ELF-1 (cell line): ENCODE measurements at places on chromosomes 6 and 20.

GRCh38 chr6:105753620-105754211, 332.4 kb upstream of the PRDM1 start:
- no peak for DNase-seq

- no peak for DNase-seq
Observed at GRCh38 chr6:32462609-32463008, 22.9 kb downstream of the HLA-DRA start.

DNA sequence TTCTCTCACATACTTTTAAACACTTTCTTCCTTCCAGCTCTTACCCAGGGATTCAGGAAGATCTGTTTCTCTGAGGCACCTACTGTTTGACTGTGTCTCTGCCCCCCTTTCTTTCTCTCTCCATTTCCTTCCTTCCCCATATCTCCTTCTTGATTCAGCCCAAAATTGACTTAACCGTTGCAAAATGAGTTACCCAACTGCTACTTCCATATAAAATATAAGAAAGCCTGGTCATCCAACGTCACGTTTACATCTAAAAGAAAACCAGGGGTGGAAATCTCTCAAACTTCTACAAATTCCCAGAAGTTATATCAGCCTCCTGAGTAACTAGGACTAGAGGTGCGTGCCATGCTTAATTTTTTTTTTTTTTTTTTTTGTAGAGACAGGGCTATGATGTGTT, 95.2 kb upstream of the INSM1 start:
- DNase-seq: no peak

GRCh38 chr20:63017826-63018411, 11.2 kb upstream of the BHLHE23 start:
- DNase-seq: no peak

DNA sequence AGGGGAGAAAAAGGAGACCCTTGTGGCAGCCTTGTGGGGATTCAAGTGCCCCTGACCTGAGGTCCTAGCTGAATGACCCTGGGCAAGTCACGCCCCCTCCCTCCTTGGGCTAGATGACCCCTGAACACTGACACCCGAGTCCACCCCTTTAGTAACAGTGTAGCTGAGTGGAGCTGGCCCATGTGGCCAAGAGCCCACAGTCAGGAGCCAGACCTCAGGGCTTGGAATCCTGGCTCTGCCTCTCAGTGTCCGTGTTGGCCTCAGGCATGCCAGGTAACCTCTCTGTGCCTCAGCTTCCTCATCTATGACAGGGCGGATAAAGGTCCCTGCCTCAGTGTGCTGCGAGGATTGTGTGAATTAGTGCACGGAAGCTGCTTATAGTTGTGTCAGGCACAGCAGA, 14.3 kb downstream of the IP6K3 start:
- no peak for DNase-seq

GRCh38 chr6:82144852-82145340, 102.6 kb downstream of the IBTK start:
- DNase-seq: peak; percentile 8

DNA sequence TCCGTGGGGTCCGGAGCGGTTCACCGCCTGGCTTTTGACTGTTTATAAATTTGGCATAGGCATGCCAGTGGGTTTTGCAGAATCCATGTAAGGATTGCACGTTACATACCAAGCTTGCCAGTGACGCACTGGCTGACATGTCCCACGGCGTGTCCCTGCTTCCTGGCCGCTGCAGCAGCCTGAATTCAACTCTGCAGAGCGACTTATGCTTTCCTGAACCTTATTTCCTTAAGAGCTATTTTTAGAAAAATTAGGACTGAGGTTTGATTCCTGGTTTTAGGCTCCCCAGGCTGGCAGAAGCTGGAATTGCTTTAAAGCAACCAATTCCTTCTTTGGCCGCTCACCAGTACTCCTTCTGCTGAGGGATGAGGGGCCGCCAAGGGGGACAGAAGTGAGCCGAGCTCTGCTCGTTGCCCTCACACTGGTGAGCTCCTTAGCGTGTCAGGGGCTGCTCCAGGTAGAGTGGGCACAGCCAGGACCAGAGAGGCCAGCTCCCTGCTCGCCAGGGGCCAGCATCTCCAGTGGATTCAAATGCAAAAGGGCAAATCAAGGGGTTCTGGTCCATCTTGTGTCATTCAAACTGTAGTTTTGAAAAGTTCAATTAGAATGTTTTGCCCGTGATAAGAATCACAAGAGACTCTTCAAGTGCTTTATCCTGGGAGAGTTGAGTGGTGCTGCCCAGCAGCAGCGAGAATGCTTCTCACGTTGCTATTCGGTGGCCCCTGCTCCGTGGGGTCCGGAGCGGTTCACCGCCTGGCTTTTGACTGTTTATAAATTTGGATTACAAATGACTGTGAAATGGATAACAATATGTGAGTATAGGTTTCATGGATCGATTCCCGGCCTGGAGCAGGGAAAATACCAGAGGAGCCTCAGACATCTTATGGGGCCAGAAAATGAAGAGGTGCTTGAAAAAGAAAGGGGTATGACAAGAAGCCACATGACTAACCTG, 17.5 kb upstream of the IRF4 start:
- DNase-seq: no peak

DNA sequence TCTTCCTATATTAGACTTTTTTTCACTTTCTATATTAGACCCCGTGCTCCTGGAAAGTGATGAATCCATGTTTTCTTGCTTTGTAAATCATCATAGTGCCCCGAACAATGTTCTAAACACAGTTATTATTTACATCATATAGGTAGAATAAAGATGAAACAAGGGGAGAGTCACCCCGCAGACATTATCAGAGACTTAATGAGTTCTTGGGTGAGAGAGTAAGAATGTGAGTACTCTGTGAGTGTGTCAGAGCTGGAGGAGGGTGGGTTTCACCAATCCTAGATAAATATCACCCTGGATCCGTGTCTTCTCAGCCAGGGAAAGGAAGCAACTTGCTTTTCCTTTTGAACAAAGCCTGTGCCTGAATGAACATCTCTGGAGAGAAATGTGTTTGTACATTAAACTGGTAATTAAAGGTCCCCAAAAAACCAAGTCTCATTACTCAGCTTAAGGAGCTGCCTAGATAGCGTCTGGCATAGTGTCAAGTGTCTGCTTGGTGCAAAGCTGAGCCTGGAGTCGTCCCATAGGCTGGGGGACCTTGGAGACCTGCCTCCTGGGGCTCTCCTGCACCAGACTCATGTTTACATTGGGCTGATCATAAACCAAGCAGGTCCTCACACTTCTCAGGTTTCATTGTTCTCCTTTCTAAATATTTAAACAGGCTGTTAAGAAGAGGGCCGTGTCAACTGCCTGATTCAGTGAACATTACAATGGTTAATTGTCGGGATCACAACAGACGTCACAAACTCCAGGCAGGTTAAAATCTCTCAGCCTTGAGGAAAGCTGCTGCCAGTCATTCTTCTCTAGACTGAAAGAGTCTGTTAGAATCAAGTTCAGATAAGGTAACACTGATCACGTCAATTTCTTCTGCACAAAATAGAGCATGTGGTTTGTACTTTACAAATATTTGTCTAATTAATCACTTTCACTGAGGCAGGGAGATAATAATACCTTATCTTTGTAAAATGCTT, 179.7 kb upstream of the MYLIP start:
- peak; percentile 66 for DNase-seq

- DNase-seq: no peak
Observed at GRCh38 chr6:39979461-39980328, 45.4 kb upstream of the MOCS1 start.

DNA sequence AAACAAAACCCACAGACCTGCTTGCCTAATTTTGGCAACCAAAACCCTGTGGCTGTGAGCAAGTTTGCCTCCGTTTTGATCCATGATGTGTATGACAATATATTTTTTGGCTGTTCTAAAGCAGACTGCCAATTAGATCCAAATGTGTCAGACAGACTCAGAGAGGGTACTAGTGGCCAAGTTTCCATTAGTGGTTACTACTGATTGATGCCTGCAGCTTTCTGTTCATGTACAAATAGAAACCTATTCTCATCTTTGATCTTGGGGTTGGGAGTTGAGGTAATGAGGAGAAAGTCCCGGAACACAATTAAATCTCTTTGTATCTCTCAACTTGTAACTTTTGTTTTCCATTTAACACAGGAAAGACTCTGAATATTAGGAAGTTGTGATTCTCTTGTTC, 100.9 kb downstream of the RNF144B start:
- no peak for DNase-seq

GRCh38 chr6:170096191-170096802, 194.6 kb downstream of the DLL1 start:
- DNase-seq: peak; percentile 71

GRCh38 chr20:42641886-42642285, 547.8 kb downstream of the PTPRT start:
- no peak for DNase-seq

- DNase-seq: no peak
Observed at GRCh38 chr20:40591119-40591518, 97.9 kb downstream of the MAFB start.

DNA sequence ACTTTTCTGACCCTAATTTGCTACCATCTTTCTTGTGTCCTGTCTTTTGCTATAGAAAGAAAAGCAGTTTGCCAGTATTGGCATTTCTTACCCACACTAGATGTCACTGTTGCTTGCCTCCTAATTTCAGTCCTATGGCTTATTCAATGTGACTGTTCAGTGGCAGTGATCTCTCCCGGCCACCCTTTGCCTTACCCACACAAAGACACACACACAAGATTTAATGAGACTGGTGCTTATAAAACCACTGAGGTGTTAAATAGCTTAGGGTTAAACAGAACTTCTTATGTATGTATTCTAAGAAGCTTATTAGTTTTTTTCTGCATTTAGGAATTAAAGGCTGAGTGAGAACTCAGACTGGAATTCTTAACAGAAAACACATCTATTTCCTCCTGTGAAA, 233.6 kb upstream of the ASCC3 start:
- DNase-seq: peak; percentile 6

- DNase-seq: no peak
Observed at GRCh38 chr6:100899202-100899601, 18.1 kb upstream of the ASCC3 start.
